ENCODE measurements at places on chromosomes 1 and 21.

DNA sequence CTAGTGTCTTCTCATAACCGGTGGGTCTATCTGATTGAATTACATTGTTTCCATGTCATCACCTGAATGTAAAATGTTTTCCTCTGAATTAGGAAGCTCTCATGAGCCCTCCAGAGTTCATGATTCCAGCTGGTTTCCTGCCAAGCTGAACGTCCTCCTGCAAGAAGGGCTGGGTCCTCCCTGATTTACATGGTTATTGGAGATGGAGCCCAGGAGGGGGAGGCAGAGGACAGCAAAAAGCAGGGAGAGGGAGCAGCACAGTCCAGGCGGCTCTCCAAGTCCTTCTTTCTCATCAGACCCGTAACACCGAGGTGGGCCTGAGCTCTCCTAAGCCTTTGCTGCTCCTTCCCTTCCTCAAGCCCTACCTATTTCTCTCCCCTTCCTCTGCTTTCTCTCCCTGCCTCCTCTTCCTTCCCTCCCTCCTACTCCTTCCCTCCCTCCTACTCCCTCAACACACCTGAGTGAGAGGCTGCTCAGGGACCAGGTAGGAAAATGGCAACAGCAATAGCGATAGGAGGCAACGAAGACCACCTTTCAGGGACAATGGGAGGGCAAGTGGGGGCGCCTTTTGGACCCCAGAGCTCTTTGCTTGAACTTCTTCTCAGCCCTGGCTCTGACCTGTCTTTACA lies 265.9 kb downstream of the PRDM2 start:
- peak; percentile 69 for DNase-seq

DNA sequence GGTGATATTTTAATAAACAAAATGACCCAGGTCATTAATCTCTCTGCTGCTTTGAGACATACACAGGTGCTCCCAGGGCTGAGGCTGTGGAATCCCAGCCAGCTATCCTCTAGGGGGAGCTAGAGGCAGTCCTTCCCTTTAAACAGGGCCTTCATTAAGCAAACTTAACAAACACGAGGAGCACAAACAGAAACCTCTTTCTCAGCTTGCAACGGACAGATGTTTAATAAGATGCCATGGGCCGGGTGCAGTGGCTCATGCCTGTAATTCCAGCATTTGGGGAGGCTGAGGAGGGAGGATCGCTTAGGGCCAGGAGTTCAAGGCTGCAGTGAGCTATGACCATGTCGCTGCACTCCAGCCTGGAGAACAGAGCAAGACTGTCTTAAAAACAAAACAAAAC lies 106.7 kb downstream of the HIVEP3 start:
- DNase-seq = peak; percentile 35

- DNase-seq = no peak
Measured at GRCh38 chr1:25043228-25043580, 113.1 kb upstream of the RUNX3 start.

GRCh38 chr1:98515744-98516143 lies 145.8 kb upstream of the SNX7 start:
- no peak for DNase-seq

DNA sequence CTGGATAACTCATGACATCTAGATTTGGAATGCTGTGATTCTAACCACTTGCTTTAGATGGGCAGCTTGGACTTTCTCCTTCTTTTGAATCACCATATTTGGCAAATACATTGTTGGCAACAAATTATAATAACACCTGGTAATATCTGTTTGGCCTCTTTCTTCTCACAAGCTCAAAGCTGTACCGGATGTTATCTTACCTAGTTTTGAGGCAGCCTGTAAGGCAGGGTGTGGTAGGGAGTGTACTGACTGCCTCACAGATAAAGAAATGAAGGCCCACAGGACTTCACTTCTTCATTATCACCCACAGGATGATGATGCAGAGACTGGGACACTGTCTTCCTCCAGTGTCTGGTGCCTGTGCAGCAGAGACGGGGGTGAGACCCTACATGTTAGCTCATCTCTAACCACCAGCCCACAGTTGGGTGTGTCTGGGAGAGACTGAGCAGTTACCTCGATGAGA lies 28.5 kb downstream of the TUFT1 start:
- DNase-seq = no peak

DNA sequence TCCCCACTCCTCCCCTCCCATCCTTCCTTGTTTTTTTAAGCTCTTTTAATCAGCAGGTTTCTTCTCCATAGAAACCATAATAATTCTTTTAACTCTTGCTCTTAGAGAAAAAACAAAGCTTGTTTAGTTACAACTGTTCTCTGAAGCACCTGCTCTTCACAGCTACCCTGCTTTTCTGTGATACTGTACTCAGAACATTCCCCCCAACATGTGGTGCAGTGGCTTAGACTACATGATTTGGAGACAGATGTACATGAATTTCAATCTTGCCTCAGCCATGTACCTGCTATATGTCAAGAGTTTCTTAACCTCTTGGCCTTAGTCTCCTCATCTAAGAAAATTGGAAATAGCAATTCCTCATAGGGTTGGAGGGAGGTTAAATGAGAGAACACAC lies 33.5 kb downstream of the LAMC2 start:
- DNase-seq = peak; percentile 12

DNA sequence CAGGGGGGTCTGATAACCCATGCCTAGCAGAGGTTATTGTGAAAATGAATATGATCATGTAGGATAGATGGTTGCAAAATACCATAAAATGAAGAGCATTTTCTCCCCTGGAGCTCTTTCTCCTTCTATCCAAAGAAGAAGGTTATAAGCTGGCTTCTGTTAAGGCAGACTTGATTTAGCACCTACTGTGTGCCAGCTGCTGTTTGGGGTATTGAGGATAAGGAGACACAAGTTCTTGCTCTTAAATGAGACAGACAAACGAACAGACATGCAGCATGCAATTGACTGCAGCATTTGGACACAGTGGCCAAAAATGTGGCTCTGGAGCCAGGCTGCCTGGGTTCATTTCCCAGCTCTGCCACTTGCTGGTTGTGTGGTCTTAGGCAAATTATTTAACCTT lies 39.8 kb upstream of the ID3 start:
- no peak for DNase-seq

DNA sequence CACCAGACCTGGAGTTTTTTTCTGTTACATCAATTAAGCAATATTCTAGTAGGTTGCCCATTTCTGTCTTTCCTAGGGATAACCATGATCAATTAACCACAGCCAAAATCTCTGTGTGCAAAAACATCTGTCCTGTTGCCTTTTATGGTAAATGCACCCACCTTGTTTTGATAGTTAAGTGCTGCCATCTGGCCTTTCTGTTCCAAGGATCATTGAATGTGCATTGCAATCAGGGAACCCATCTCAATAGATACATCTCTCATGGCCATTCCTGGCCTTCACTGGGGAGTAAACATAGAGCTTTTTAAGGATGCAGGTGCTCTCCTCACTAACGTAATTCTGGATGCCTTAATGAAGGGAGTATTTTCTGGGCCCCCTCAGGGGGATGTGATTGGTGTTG lies 111.8 kb upstream of the KIAA1614 start:
- DNase-seq = peak; percentile 95

DNA sequence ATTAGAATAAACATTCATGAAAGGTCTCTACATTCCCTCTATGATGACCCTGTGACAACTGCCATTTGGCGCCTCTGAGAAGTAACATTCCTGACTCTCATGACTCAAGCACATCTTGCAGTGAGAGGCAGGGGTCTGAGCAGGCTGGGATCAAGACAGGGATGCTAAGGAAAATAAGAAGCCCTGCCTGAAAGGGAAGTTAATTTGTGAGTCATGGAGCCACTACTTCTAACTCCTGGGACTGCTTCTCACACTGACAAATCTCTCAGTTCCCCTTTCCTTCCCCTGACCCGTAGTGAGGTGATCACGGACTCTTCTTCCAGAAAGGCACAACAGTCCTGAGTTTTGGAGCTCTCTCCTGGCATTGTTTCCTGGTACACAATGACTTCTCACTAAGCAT lies 231.9 kb downstream of the TNR start:
- DNase-seq = no peak

DNA sequence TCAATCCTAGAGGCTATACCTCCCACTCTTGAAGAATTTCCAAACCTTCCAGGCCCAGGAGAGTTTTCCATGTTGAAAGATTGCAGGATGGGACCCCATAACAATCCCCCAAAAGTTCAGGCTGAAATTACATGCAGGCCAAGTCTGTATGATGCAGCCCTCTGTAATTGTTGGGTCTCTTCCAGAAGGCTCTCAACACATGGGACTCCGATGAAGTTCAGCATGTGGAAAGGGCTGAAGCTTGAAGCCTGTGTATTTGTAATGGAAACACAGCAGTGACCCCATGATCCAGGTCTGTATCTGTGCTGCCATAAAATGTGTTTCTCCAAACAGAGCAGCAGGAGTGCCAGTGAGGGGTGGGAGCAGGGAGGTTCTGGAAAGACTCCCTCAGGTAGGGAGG lies 202.5 kb upstream of the LYPLAL1 start:
- DNase-seq = no peak

DNA sequence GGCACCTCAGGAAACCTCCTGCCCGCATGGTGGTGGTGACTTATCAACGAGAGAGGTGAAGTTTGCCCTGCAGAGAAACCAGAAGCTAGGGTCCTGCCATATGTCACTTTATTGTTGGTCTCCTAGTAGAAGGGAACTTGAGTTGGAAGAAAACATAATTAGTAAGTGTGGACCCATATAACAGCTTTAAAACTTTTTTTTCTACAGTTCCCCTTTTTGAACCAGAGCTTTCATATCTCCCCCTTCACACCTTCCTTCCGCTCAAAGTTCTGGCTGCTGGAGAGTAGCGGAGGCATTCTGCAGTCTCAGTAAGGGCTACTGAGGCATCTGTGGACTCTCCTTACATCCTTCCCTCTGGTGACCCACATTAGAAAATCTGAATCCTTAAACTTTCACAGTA lies 48.9 kb downstream of the PHC2 start:
- no peak for DNase-seq

DNA sequence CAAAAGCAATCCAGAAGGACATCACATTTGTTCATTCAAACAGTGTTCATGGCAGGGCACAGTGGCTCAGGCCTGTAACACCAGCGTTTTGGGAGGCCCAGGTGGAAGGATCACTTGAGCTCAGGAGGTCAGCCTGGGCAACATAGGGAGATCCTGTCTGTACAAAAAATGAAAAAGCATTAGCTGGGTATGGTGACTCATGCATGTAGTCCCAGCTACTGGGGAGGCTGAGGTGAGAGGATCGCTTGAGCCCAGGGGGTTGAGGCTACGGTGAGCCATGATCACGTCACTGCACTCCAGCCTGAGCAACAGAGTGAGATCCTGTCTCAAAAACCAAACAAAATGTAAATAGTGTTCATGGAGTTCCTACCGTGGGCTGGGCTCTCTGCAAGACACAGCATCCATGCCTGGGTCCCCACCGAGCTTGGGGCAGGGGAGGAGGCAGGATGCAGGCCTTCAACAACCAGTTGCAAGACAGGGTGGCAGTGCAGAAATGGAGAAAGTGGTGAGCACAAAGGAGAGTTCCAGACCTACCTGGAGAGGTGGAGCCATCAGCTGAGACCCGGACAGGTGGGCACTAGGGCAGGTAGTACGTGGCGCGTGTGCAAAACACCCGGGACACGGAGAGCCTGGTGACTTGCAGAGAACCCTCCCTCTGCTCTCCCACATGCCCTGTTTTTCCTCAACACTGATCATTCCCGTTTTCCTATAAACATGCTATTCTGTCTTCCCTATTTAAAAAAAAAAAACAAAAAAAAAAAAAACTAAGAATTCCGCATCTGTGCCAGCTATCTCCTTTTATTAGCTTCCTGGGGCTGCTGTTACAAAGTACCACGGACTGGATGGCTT lies 138.9 kb downstream of the TOMM20 start:
- DNase-seq = no peak

Data from NCI-H524 (cell line).